NCI-H1436 (cell line): ENCODE measurements at places on chromosomes 4 and X.

DNA sequence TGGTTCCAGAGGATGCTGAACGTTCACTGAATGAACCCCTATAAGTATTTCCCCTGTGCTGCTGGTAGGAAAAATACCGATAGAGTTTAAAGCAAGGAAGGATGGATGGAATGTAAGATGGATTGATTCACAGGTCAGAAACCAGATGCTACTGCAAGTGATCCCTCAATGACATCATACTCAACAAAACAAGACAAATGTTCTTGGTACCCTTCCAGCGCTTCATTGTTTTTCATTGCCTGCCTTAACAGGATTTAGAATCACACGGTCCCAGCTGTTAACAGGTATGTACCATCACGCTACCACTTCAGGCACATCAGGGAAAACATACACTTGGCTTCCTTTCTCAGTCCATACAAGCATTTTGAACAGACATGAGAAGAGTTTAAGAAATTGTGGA, 118.1 kb upstream of the TLR3 start:
- DNase-seq, result no peak

DNA sequence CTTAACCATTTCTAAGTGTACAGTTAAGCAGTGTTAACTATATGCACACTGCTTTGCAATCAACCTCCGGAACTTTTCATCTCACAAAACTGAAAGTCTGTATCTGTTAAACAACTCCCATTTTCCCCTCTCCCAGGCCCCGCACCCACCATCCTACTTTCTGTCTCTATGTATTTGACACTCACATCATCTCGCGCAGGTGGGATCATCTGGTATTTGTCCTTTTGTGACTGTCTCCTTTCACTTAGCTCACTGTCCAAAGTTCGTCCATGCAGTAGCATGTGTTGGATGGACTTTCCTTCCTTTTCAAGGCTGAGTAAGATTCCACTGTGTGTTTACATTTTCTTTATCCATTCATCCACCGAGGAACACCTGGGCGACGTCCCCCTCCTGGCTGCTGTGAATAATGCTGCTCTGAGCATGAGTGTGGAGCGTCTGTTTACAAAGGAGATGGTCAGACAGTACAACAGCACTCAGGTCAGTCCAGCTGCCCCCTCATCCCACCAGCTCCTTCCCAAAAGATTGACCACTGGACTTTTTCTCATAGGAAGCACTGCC, 39.8 kb downstream of the DCTD start:
- no peak for DNase-seq

DNA sequence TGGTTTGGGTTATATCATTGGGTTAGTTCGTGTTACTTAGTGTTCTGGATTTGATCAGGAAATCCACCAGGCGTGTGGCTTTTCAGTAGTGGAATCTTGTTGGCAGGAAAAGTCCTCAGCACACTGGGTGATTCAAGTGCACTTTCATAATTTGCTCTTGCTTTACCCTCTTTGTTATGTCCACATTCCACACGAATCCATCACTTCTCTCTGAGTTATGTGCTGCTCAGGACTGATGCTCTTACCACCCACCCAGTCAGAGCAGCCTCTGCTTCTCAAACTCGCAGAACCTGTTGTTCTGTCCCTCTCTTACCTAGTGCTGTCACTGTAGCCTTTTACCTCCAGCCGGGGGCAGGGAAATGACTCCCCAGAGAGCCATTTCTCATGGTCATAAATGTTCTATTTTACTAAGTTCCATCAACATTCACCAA, 37.2 kb upstream of the SCRG1 start:
- no peak for DNase-seq

DNA sequence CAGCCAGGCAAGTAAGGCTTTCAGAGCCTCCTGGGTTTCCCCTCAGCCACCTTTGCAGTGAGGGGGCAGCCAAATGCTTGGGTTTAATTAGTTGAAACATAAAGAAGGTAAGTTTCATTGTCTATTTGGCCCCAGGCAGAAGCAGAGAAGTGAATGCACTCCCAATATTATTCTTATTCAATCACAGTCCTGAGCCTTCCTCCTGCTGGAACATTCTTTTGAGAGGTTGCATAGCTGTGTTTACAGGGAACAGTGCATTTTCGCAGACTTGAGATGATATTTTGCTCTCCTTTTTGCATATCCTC, 13.9 kb downstream of the SLC2A9 start:
- no peak for DNase-seq

GRCh38 chr4:182105416-182105815, 137.8 kb upstream of the TENM3 start:
- DNase-seq, result no peak

DNA sequence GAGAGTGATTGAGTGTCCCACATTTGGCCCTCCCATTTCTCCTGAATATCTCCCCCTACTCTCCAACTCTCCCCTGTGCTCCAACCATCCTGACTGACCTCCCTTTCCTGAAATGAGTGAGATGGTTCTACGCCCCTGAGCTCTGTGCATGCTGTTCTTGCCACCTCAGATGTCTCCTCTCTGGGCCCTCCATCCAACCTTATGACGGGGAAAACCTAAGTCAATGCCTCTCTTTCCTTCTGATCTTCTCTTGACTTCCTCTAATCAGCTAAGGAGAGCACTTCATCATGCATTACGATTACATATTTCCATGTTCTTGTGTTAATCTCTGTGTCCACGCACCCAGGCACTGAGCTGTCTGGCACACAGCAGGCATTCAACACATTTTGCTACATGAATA, 1.1 kb upstream of the TNIP3 start:
- no peak for DNase-seq

- DNase-seq, result no peak
These were observed 533 bp downstream of the IL15 start for GRCh38 chr4:141636771-141637460.

GRCh38 chrX:78934866-78935265, 10.3 kb upstream of the P2RY10 start:
- no peak for DNase-seq

DNA sequence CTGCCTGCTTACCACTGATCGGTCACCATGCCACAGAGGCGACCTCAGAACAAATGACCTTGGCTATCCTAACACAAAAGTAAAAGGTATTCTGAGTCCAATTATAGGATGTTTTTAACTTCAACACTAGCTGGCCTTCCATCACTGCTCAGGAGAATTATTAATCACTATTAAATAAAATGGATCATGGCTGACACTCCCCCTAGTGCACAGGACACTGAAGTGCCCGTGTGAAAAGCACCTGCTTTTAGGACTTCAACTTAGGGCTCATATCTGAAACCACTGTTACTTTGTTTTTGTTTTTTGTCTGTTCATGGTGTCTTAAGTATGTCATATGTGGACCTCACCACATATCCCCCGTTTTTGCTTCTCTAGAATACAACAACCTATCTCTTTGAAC, 33.9 kb downstream of the STX18 start:
- no peak for DNase-seq

- no peak for DNase-seq
These were observed 1.0 kb downstream of the RASGEF1B start for GRCh38 chr4:81470456-81471297.

DNA sequence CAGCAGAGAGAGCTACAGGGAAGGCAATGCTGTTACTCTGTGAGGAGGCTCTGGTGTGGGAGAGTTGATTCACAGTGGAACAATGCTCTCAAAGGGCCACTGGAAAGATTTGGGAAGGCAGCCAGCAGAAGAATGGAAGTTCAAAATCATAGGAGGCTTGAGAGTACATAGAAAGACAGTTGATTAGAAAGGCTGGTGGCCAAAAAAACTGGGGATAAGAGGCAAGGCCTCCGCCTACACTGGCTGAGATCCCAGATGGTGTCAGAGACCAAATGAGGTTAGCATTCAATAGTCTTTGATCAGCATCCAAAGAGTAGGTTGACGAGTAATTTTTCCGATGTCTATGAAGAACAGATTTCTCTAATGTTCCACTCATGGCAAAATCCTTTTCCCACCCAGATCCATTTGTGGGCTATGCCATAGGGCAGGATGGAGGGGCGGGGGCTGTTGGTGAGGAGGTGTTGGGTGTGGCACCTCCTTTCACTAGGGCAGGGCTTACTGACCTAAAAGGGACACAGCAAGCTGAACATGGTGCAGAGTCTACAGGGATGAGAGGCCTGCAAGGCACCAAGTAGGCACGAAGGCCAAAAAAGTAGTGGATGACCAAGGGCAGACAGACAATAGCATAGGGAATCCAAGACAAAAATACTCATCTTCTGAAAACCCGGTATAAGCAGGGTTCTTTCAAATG, 15.1 kb downstream of the TEC start:
- no peak for DNase-seq

DNA sequence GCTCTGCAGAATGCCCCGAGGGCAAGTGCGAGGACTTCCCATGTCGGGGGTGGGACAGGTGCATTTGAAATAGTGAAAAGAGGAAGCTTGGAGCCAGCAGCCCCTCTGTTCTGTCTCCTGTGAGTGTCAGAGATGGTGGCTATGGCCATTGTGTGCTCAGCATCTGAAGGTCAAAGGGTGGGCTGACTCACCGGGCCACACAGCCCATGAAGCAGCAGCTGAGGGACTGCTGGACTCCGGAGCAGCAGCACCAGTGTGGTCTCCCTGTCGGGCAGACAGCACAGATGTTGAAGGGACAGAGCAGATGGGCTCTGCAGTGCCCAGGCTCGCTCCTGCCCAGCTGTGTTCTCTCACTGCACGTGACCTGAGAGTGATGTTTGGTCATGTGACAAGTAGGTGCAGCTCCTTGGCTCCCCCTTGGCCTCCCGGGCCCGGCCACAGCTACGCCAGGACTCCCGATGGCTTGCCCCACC, 53.5 kb downstream of the TBC1D14 start:
- DNase-seq, result no peak

DNA sequence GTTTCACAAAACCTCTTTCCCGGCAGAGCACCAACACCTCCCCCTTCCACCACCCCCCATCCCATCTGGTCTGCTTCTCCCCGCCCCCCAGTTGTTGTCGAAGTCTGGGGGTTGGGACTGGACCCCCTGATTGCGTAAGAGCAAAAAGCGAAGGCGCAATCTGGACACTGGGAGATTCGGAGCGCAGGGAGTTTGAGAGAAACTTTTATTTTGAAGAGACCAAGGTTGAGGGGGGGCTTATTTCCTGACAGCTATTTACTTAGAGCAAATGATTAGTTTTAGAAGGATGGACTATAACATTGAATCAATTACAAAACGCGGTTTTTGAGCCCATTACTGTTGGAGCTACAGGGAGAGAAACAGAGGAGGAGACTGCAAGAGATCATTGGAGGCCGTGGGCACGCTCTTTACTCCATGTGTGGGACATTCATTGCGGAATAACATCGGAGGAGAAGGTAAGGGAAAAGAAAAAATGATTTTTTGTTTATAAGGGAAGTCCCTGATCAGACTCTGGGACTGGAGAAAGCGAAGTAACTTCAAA, at the start of gene PDGFRA:
Gene PDGFRA (plus strand): TSS at position 333 of the 541 bp plus-strand sequence. CDS start 29,476 bp downstream, outside the sequence.
- no peak for DNase-seq

- no peak for DNase-seq
These were observed 260.6 kb downstream of the NKX6-1 start for GRCh38 chr4:84238247-84239090.

DNA sequence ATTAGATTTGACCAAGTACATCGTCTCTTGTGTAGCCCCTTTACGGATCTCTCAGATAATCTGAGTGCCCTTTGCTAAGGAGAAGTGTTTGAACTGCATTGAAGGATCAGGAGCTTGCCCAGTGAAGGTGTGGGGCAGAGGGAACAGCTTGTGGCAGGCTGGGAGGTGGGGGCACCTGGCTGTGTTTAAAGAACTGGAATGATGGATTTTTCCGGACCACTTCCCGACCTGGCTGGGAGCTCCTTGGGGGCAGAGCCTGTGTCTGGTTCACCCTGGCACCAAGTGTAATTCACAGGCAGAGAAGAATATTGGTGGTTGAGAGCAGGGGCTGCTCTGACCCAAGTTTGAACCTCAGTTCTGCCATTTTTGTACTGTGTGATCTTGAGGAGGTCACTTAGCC, 18.5 kb downstream of the TBC1D14 start:
- DNase-seq, result no peak

DNA sequence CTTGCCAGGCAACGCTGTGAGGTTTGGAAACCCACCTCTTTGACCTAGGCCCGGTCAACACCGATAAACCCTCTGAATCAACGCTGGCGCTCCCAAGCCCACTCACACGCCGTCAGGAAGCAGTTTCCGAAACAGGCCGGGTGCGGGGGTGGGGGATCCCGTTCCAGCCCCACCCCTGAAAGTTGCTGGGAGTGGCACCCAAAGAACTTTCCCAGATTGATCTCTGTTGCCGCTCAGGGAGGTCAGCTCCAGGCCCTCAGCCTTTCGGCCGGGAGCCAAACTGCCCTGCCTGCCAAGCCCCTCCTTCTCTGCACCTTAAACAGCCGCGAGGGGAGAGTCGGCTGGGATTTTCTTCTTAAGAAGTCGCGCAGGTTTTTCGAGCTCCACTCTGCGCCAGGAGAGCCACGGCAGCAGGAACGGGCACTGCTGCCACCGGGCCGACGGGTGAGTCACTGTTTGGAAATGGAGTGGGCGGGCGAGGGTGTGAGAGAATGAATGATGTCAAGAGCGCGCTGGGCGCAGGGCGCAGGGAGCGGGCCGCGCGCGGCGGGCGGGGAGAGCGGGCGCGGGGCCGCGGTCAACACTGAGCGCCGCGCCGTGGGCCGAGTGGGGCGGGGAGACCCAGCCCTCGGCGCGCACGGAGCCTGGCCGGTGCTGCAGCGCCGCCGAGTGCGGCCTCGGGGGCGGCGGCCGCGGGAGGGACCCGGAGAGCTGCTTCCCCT, at the start of gene SGMS2:
Gene SGMS2 (plus strand): TSS at position 583 of the 722 bp plus-strand sequence. CDS start 70,622 bp downstream, outside the sequence.
- DNase-seq, result no peak

GRCh38 chr4:47274901-47275300, 188.6 kb downstream of the COMMD8 start:
- no peak for DNase-seq

DNA sequence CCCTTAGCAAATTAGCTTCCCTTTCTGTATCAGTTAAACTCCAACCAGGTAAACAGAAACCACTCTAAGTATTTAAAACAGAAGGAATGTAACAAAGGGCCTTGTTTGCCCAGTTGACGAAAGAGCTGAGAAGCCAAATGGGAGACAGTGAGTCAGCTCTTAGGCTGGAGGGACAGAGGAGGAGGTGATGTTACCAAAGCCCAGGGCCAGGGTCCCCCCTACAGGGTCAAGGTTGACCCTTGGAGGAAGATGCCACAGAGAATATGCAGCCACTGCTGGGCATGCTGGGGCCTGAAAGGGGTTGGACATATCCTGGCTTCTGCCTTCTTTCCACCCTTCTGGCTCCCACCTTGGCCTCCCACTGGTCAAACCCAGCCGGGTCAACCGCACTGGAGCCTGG, 38.3 kb upstream of the LGI2 start:
- DNase-seq, result no peak

GRCh38 chr4:8761824-8762205, 109.8 kb downstream of the HMX1 start:
- no peak for DNase-seq

DNA sequence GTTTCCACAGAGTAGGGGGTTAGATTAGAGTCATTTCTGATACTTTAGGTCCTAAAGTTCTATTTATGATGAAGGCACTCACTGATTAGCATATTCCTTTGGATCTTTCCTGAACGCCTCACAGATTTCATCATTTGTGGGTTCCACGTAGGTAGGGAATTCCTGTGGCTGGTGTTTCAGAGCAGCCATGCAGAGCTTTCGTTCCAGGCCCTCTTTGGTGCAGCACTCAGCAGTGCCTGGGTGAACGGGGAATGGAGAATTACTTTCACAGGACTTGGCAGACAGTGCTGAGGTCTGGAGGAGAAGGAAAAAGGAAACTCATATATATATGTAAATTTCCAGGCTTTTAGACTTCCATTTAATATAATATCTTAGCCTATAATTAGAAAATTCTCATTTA, 18.5 kb downstream of the GC start:
- DNase-seq, result no peak
